T follicular helper cell (primary cell): ENCODE measurements at places on chromosomes 12 and 14.

- no peak for DNase-seq
These were observed 8.5 kb downstream of the KLHL33 start for GRCh38 chr14:20427231-20428009.

DNA sequence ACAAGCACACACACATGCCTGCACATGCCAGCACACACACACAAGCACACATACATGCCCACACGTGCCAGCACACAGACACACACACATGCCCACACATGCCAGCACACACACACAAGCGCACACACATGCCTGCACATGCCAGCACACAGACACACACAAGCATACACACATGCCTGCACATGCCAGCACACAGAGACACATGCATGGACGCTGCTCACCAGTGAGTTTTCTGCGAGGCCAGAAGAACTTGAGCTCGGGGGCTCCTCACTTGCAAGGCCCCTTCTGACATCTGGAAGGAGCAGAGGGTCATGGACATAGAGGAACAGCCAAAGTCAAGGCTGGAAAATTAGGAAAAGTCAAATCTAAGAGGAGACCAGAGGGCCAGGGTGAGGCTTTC is 61.2 kb upstream of the BCL11B start:
- no peak for DNase-seq

DNA sequence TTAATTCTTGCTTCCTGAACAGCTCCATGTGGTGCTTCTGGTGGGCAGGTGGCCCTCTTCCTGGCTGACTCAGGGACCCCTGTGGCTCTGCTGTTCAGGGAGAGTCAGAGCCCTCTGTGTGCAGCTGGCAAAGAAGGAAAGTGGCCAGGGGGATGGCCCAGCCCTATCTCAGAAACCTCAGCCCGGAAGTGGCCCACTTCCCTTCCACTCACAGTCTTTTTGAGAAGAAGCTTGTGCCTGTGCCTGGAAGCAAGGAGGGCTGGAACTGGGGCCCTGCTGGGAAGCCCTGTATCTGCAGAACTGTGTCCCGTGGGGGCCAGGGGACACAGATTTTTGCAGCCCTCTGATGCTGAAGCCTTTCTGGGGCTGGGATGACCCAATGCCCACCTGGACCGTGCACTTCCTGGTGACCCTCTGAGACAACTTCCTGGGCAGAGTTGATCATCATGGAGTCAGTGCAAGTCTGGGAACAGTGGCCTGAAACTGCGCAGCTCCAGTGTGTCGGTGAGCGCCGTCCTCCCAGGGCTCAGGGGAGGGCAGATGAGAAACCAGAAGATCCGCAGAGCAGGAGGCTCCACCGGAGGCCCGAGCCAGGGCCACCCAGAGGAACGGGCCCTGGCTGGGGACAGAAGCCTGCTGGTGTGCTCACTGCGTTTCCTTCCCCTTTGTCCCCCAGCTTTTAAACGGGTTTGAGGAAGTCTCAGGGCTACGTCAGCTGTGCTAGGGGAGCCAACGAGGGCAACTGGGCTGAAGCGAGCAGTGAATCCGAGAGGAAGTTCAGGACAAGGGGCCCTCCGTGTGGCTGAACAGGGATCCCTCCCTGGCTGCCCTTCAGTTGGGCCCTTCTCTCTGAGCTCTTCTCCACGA is 217.4 kb upstream of the RTL1 start:
- no peak for DNase-seq

DNA sequence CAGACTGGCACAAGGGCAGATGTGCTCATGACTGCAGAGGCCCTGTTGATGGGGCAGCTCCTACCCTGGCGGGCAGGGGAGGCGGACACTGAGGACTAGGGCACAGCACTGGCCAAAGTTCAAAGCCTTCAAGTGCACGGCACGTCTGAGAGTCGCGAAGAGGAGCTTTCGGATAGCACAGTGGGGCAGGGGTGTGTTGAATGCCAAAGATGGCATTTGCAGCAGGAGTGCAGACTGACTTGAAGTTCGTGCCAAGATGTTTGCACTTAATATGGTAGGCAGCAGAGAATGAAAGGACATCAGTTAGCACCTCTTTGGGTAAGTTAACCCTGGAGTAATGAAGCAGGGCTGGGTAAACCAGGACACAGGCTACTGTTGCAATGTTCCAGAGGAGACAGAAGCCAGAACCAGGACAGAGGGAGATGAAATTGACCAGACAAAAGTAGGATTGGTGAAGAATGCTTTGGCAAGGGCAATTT is 6.7 kb upstream of the EML1 start:
- DNase-seq = no peak

DNA sequence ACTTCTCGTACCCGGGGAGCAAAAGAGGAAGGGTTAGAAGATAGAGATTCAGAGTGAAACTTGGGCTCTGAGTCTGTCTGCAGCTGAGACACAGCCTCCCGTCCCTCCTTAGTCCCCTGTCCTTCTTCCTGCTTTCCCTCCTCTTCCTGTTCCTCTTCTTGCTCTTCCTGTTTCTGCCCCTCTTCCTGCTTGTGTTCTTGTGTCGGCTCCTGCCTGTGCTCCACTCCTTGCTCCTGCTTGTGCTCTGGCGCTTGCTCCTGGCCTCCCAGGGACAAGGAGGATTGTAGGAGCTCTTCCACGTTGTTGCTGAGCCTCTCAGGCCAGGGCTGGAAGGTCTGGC is 3.0 kb downstream of the ACRBP start:
- DNase-seq = no peak
